ENCODE measurements at places on chromosomes 4 and X.

- DNase-seq: no peak
Observed at GRCh38 chr4:110633358-110634341, 10.8 kb upstream of the PITX2 start.

DNA sequence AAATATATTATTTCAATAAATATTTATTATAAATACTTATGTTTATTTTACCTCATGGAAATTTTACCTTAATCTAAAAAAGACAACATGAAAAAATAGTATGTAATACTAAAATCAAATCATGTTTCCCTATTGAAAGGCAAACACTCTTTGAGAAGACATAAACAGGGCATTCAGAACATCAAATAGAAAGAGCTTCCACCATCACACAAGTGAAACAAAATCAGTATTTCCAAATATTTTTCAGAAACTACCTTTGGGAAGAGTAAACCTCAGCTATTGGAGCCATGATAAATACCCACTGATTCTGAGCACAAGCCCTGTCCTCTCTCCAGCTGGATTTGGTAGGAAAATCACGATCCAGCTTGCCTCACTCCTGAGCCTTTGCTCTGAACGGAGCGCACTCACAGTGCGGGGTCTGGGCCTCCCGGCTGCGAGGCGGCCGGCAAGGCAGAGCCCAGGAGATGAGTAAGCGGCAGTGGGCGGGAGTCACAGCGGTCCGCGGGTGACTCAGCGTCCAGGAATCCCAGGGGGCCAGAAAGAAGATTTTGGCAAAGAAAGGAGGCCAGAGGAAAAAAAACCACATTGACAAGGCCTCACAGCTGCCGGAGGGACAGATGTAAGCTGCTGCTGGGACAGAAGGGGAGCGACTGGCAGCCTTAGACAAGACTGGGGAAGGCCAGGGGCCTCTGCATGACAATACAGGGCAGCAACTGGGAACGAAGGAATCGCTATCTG lies 14.7 kb upstream of the ANXA5 start:
- DNase-seq: peak; percentile 98

- DNase-seq: no peak
Observed at GRCh38 chr4:154916068-154916467, 135.0 kb downstream of the RBM46 start.

DNA sequence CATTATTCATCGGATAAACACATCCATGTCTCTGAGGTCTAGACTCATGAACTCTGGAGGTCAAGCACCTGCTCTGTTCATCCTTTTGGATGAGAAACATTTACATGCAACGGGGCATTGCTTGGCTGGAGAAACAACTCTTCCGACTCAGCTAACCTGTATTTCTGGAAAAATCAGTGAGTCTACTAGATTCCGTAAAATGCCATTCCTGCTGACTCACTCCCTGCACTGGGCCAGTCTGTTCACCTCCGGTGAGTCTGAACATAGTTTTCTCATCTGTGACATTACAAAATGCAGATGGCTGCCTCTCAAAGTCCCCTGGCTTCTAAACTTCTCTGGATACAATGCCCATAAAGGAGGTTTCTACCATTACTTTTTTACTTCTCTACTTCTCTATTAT lies 185.7 kb upstream of the HS3ST1 start:
- no peak for DNase-seq

- DNase-seq: no peak
Observed at GRCh38 chr4:108473163-108473720, 147.1 kb upstream of the RPL34 start.

DNA sequence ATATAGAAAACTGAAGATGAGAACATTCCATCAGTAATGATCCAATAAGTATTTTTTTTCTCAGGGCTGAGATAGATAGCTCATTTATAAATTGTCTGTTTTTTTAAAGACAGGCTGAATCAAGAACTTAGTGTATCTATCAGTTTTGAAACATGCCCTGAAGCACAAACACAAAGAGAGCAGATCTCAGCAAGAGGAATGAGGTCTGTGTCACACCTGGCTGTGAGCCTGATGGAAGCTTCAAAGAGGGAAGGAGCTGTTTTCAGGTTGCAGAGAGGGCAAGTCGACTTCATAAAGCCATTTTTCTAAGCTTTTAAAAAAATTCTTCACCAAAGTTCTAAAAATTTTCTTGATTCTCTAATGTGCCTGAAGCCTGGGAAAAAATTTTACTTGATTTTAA lies 434.9 kb downstream of the PDGFC start:
- no peak for DNase-seq

GRCh38 chr4:70783096-70783495 lies 56.6 kb downstream of the GRSF1 start:
- no peak for DNase-seq

- DNase-seq: no peak
Observed at GRCh38 chrX:7570432-7571029, 272.4 kb upstream of the VCX start.

DNA sequence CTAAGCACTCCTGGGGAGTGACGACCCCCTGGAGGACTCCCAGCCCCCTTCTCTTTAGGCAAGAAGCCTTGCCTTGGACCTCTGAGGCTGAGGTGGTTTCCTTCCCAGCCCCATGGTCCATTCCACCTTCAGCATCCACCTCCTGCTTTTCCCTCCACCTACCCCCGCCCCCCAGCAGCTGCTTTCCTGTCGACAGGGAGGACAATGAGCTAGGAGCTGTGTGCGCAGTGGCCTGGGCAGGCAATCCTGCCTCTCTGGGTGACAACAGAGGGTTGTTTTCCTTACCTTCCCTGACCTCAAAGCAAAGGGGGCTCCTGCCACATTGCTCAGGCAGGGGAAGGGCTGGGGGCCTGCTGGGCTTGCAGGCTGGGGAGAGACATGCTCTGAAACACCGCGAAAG lies 123.5 kb downstream of the BCOR start:
- DNase-seq: no peak

DNA sequence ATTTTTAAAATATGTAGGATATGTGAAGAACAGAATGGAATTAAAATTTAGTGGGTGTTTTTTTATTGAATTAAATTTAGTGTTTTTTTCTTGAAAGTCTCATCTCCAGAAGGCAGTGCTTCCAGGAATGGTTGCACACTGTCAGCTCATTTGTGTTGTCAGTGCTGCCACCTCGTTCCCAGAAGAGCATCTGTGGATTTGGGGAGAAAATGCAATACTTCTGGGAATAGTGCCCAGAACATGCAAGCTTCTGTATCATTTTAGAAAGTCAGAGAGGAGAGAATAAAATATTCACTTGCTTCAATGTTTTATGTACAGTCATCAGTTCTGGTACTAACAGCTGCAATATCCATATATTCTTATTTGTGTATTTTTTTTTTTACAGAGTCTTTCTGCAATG lies 608.8 kb downstream of the PCDH7 start:
- no peak for DNase-seq

GRCh38 chrX:133364865-133365264 lies 50.4 kb downstream of the GPC4 start:
- DNase-seq: no peak

DNA sequence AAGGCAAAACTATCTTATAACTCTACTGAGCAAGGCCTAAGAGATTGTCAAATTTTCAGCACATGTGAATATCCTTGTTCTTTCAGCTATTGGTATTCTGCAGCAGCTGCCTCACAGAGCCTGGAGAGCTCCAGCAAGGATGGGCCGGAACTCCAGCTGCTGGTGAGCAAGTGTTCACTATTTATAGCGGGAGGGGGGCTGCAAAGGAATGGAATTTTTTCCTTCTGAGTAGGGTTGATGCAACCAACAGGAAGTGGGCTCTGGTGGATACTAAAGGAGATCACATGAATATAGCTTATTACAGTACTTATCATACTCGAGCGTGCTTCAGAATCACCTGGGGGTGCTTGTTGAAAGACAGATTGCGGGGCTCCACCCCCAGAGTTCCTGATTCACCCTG lies 20.2 kb upstream of the SETD7 start:
- peak; percentile 79 for DNase-seq

DNA sequence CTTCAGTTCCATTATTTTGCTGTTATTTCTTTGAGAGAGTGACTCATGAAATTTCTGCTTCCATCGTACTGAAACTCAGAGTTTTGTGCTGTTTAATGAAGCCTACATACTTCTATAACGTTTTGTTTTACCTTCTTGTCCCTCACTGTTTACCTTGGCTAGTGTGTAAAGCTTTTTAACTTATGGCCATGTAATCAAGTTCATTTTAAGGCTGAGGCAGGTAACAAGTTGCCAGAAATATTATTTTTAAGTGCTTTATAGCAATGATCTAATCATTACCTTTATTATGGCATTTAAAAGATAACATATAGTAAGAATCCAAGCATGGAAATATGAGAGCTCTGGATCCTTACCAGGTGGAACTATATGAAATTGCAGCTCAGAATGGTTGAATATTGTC lies 102.3 kb upstream of the FAT1 start:
- no peak for DNase-seq

DNA sequence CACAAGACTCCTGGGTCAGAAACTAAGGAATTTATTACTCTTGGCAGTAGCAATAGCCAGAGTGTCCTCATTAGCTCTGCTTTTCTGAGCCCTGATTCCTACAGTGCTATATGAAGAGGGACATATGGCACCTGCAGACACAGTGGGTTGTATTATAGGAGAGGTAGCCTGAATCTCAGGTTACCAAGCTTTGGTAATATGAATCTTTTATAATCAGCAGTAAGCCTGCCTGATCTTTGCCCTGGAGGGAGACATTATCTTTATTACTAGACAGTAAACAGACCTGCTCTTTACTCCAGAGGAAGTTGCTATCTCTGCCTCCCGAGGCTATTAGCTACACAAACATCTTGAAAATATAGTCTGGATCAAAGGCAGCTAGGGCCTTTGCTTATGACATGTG lies 62.5 kb upstream of the HOPX start:
- no peak for DNase-seq

GRCh38 chr4:55356991-55357461 lies 11.0 kb downstream of the SRD5A3 start:
- peak; percentile 29 for DNase-seq

DNA sequence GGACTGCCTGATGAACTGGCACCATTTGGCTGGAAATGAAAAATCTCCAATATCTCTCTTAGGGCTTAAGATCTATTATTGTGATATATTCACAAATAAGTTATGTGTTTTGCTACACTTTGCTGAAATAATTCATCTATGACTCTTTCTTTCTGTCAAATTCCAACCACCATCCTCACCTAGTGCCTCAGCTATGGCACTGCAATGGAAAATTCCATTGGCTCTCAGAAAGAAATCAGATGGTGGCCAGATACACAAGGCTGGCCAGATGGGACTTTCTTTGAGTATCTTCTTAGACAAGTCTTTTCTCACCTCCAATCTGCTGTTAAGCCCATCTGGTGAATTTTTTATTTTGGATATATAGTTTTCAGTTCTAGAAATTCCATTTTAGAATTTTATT lies 28.0 kb downstream of the NAT8L start:
- DNase-seq: no peak

DNA sequence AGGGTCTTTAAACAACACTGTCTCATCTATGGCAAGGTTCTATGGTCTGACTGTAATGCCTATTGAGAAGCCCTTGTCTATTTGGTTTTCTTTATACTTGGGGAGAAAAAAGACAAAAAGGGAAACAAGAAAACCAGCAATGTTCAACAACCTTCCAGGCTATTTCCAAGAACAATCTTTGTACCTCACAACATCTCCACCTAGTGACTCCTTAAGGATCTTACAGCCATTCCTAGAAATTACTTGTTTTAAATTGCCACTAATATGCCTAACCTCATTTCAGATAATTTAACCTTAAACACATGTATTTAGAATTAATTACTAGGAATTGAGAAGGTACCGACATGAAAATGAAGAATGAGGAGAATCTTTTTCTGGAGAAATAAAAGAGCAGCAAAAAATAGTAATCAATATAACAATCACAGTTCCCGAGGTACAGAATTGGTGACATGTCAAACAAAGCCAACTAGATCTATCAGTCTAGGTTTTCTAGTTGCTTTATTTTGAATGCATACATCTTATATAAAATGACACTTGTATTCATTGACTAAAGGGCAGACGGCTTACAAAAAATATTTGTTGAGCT lies 1.6 kb upstream of the RBM46 start:
- peak; percentile 17 for DNase-seq

DNA sequence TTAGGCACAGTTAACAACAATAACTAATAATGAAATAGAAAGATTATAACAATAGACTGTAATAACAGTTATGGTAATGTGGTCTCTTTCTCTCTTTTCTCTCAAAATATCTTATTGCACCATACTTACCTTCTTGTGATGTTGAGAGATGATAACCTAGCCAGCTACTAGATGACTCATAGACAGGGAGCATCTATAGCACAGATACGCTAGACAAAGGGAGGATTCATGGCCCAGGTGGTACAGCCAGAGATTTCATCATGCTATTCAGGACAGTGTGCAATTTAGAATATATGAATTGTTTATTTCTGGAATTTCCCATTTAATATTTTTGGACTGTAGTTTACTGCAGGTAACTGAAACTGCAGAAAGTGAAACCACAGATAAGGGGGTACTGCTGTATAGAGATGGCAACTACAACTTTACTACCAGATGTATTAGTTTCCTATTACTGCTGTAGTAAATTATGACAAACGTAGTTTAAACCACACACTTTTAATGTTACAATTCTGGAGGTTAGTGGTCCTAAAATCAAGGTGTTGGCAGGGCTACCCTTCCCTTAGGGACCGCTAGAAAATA lies 41.8 kb upstream of the MAGED1 start:
- DNase-seq: no peak

GRCh38 chr4:128512161-128512560 lies 224.5 kb upstream of the PGRMC2 start:
- peak; percentile 87 for DNase-seq

DNA sequence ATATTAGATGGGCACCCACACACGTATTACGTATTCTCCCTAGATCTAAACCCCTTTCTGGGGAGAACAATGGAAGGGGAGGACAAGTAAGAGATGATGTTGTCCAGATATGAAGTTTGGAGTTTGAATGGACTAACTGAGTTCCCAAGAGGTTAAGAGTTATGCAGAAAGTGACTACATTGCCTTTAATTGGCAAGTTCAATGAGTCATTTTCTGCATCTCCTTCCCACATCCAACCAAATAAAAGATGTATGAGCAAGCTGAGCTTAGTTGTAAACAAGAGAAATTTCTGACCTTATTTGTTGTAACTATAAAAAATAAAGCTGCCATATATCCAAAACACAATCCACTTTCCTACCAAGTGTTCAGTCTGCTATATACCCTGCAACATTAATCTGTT lies 50.5 kb downstream of the TIGD2 start:
- peak; percentile 9 for DNase-seq

DNA sequence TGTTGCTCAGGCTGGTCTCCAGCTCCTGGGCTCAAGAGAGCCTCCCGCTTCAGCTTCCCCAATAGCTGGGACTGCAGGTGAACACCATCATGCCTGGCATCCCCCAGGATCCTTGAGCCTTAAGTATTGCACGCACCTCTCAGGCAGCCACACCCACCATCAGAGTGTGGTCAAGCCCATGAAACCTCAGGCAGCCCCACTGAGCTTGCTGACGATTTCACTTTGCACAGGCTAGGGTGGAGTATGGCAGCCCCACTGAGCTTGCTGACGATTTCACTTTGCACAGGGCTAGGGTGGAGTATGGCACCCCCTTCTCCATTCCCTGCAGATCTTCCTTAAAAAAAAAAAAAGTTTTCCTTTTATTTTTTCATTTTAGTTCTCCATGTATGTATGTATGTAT lies 57.2 kb downstream of the RHOXF2B start:
- no peak for DNase-seq

- DNase-seq: no peak
Observed at GRCh38 chr4:86910820-86911684, 18.8 kb upstream of the C4orf36 start.
